ENCODE measurements at places on chromosomes 4 and X.
A peak's percentile ranks its signal among the peaks of the same experiment; 100 is the strongest.

DNA sequence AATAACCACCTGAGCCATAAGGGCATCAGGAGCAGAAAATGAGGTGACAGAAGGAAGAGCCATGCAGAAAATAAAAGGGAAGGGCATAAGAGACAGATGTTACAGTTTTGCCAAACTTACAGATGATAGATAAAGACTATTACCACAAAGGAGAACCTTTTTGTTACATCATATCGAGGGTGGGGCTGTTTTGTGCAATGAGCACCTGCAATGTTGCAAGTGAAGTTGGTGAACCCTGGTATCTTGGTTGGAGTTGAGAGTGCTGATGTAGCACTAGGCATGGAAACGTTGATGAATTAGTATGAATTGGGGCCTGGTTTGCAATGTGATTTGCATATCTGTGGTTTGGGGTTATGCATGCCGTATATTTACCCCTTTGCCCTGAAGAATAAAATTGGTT, 119.8 kb upstream of the TEX13D start:
- DNase-seq = peak; percentile 84

DNA sequence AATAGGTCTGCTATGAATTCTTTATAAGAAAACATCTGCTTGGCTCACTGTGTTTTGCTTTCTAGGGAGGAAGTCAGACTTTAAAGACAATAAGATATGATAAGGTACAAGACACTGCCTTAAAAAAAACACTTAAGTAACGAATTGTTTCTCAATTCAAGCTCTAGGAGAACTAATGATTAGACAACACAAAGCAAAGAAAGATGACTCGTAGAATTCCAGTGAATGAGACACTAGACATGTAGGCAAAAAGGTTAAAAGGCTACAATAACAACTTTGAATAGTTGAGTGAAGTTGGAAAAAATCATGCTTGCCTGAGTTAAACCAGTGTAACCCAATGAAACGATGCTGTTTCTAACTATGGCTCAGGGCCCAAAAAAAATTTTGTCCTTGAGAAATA, 344.4 kb upstream of the ACTRT1 start:
- DNase-seq = no peak

DNA sequence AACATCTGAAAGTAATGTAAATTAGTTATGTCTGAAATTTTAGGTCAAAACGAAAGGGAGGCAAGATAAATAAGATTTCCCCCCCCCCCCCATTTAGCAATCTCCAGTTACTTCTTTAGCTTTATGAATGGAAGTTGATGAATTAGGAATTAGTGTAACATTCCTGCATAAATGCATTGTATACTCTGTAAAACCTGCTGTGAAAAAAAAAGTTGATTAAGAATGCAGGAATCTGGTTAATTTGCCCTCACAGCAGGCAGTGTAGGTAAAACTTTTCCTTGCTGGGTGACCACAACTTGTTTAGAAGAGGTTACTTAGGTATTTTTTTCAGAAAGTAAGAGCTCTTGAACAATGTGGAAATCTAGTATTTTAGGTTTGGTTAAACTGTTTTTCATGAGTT, 15.3 kb downstream of the LARP7 start:
- no peak for DNase-seq

DNA sequence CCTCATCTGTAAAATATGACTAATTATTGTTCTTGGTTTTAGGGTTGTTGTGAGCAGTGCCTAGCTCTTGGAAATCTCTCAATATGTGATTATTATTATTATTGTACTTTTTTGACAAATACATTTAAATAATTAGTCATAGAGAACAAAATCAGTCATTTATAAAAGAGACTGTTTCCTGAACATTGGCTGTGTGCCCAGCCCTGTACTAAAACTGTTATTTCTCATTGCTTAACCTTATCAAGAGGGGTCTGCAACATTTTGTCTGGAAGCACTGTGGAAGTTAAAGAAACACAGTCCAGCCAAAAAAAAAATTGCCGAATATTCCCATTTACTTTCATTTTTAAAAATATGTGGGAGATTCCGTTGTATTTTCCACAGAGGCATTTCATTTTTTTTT, 989.2 kb upstream of the SLIT2 start:
- DNase-seq = no peak

DNA sequence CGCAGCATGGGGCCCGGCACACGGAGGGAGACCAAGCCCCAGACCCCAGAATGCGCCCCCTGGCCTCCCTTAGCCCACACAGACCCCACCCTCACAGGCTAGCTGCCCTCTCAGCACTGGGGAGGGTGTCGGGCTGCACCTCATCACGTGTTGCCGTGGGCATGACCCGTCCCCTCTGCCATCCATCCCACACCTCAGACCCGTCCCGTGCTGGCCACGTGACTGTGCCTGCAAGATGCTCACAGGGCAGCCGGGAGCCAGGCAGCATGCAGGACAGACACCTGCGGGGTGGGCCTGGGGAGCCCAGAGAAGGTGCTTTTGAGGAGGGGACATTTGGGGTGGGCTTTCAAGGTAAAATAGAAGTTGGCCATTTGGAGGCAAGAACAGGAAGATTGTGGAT, 4.8 kb downstream of the MSANTD1 start:
- no peak for DNase-seq

- no peak for DNase-seq
These were observed 17.8 kb downstream of the PLCXD1 start for GRCh38 chrX:298993-299392.

- DNase-seq = no peak
These were observed 58.7 kb upstream of the SPANXC start for GRCh38 chrX:141301017-141301416.

GRCh38 chr4:40710484-40711254, 39.1 kb upstream of the NSUN7 start:
- no peak for DNase-seq

DNA sequence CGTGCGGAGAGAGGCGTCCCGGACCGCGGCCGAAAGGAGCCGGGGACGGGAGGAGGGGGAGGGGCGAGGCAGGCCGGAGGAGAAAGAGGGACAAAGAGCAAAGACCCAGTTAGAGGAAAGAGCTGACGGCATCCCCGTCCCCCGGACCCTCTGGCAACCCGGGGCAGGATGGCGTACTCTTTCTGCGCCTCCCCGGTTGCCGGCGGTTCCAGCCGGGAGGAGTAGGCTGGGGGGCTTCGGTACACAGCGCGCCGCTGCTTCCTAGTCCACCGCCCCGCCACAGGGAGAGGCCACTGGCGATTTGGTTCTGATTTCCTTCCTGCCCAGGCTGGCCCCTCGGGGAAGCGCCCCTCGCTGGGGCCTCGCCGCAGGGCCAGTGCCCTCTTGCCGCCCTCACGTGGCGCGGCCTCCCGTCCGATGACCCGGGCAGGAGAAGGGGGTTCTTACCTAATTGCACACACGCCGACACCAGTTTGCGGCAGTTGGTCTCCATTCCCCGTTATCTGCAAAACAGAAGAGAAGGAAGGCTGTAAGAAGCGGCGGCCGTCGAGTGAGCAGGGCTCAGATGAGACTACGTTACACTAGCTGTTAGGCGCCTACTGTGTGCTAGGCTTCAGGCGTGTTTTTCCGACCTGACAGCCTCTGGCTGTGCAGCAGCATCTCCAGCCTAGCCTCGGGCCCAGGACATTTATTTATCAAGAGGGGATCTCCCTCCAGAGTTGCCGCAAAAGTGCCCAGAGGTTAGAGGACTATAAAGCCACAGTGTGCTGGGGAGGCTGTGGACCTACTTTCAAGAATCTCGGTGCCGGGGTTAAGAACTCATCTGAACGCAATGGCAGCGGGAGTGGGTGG, 9.9 kb upstream of the PITX2 start:
- no peak for DNase-seq

DNA sequence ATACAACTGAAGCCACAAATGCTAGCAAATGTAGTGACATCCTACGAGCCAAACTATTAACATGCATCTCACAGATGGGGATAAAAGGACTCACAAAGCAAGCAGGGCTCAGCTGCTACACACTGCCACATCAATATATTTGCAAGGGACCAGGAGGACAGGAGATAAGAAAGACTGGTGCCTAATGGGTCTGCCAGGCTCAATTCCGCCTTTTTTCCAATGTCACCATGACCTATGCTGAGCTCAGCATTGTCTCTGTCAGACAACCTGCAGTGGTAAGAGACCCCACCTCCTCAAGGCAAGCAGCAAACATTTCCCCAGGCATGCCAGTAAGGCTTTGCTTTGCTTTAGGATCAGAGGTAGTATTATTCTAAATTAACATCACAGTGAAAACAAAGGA, 435 bp downstream of the DCX start:
- DNase-seq = no peak

DNA sequence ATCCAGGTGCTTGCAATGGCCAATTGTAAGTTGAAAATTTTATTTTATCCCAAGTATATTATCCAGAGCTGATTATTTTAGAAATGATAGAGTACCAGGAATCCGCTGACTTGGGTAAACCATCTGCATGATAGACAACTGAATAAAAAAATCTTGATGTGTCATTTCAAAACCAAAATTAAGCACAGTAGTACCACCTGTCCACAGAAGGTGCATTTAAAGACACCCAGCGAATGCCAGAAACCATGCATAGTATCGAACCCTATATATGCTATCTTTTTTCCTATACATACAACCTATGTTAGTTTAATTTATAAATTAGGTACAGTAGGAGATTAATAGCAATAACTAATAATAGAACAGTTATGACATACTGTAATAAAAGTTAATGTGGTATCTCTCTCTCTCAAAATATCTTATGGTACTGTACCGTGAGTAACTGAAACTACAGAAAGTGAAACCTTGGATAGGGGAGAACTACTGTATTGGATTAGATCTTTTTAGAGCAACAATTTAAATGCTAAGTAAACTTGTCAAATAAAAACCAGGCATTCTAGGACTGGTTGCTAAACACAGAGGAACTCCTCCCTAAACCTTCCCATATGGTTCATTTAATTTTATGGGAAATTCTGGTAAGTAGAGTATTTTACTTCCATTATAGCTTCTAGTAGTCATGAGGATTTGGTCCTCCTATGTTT, 6.2 kb downstream of the NEIL3 start:
- DNase-seq = no peak

DNA sequence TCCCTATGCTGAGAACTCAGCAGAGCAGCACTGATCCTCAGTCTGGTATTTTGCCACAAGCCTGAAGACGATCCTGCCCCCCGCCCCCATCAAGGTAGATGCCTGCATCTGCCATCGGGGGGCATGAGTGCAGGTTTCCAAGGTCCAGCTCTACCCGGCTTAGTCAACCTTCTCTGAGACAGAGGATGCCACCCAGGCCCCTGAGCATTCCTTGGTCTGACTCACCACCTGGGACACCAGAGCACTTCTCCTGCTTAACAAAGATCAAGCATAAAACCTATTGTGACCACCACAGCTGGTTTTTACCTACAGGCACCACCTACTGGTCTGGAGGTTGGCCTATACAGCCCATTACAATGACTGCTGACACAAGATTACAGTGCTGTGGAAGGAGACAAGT, 1168.1 kb downstream of the PCDH19 start:
- no peak for DNase-seq

GRCh38 chrX:37677243-37677642, 8.3 kb upstream of the XK start:
- no peak for DNase-seq

DNA sequence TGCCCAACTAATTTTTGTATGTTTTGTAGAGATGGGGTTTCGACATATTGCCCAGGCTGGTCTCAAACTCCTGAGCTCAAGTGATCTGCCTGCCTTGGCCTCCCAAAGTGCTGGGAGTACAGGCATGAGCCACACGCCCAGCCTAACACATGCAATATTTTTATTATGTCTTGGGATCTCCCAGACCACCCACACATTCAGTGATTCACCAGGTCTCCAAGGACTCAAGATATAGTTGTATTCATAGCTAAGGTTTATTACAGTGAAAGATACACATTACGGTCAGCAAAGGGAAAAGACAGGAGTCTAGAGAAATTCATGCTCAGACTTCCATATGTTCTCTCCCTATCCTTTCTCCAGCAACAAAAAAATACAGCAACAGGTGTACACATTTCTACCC, 25.5 kb upstream of the FAM120C start:
- no peak for DNase-seq

DNA sequence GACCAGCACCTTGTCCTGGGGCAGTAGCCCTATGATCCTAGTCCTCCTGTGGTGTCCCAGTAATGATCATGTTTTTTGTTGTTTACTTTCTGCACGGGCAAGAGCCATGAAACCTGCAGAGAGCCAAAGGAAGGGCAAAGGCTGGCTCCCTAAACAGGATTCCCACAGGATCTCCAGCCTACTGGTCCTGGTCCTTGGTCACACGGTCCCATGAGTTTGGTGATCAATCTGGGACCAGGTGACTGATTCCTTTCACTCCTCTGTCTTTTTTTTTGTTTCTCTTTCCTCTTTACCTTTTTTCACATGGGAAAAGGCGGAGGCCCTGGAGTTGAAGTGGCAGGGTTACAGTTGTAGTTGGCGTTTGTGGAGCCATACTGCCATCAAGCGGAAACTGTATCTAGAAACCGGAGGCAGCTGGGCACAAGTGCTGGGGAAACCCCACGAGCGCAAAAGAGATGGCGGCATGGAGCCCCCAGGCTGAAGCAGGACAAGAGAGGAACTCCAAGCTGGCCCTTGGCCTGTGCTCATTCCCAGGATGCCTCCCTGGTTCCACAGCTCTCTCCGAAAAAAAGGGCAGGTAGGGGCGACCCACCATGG, 34.6 kb downstream of the NBDY start:
- no peak for DNase-seq

DNA sequence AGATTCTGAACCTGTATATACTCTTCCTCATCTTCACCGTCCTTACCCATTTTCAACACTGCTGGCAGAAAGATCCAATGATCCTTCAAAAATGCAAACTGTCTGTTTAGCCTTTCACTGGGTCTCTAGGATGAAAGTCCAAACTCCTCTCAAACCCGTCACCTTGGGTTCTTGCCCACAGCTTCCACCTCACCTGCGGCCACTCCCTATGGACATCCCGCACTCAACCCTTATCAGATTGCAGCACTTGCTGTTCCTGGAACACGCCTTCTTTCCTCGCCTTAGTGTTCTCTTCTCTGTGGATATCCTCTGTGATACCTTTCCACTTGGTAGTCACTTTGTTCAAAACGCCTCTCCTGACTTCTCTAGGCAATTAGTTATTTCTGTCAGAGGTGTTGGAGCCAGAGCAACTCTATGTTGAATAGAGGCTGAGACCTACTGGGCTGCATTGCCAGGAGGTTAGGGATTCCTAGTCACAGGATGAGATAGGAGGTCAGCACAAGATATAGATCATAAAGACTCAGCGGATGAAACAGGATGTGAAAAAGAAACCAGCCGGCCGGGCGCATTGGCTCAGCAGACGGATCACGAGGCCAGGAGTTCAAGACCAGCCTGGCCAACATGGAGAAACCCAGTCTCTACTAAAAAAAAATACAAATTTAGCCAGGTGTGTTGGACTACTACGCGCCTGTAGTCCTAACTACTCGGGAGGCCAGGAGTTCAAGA, 4.2 kb upstream of the NOCT start:
- no peak for DNase-seq

All from thymus (tissue), 14 donors.